ENCODE measurements at places on chromosomes 2 and 18. TPM values are rescaled to one million over a fixed set of nuclear protein-coding genes. Genes with fewer than 3 reads are reported as not detected.

Gene ATL2
- 57.7 TPM for total RNA-seq

Gene CXCR4
- 140 TPM for total RNA-seq

Gene SKOR2
- total RNA-seq: not detected

Gene DUSP2
- 260 TPM for total RNA-seq

Gene SCN1A
- not detected for total RNA-seq

Gene SFT2D3
- 5.9 TPM for total RNA-seq

Gene ANKRD62
- not detected for total RNA-seq

Gene UCN
- total RNA-seq: 0.94 TPM

Gene CERKL
- not detected for total RNA-seq

Gene OR6B2
- total RNA-seq: not detected

Gene LYPD6
- total RNA-seq: not detected

DNA sequence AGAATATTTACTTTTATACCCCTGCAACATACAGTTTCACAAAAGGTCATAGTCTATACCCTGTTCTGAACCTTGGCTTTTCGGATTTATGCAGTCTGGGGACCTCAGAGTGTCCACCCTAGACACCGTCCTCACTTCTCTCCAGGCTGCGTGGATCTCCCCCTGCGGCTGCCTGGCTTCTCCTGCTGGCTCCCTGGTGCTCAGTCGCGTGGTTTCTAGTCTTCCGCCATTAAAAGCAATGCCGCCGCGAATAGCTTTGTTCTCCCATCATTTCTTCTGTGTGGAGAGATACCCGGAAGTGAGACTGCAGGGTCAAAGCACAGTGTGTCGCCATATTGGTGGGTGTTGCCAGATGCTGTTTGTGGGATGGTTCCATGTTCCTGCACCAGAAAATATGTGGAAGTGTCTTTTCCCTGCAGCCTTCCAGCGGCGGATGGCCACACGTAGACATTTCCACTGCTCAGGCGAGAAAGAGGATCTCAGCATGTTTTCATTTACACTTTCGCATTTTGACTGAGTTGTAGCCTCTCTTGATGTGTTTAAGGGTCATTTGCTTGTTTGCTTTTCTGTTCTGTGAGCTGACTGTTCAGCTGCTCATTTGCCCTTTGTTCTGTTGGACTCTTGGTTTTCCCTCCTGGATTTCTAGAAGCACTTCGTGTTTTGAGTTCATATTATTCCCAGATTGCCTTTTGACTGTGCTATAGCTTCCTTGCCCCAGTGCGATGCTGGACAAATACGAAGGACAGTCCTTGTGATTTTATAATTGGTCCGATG is 22.9 kb upstream of the ASB1 start:
- no peak for DNase-seq
- no peaks in the 10 kb centered on the region for H3K36me3 ChIP-seq
- H3K4me3 ChIP-seq: no peak overlapping the region
- no peaks in the 10 kb centered on the region for H3K4me1 ChIP-seq

- no peak for DNase-seq
- no peak overlapping the region for H3K4me3 ChIP-seq
- H3K27ac ChIP-seq: no peak overlapping the region
- no peaks in the 10 kb centered on the region for H3K36me3 ChIP-seq
- no peaks in the 10 kb centered on the region for H3K27me3 ChIP-seq
- H3K4me1 ChIP-seq: no peaks in the 10 kb centered on the region
Observed at GRCh38 chr2:146587291-146587713, 1257.5 kb upstream of the ACVR2A start.

DNA sequence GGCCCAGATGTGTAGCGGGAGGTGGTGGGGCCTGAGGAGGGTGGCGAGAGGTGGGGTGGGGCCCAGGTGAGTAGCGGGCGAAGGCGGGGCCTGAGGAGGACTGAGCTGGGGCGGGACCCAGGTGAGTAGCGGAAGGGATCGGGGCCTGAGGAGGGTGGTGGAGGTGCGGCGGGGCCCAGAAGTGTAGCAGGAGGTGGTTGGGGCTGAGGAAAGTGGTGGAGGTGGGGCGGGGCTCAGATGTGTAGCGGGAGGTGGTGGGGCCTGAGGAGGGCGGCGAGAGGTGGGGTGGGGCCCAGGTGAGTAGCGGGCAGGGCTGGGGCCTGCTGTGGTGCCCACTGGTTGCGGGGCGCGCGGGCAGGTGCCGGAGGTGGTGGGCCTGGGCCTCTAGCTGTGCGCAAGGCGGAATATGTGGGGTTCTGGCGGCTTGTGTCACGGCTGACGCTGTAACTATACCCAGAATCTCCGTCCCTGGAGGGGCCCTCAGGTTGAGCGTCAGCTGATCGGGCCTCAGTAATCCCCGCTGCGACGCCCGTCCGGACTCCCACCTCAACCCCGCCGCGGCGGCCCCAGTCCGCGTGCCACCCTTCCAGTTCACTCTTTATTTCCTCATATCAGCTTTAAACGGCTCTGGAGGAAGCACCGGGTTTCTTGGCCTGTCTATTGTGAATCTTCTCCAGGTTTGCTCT is 866 bp upstream of the SF3B6 start:
- H3K4me3 ChIP-seq: peak overlapping the region; percentile 97
- peaks cover 26% of the 10 kb centered on the region for H3K36me3 ChIP-seq
- H3K27ac ChIP-seq: peak overlapping the region; percentile 65
- DNase-seq: no peak
- no peaks in the 10 kb centered on the region for H3K27me3 ChIP-seq

- no peak for DNase-seq
- peak overlapping the region; percentile 94 for H3K4me3 ChIP-seq
- H3K27ac ChIP-seq: peak overlapping the region; percentile 98
- no peaks in the 10 kb centered on the region for H3K27me3 ChIP-seq
- H3K36me3 ChIP-seq: peaks cover 51% of the 10 kb centered on the region
- peaks cover 46% of the 10 kb centered on the region for H3K4me1 ChIP-seq
Observed at GRCh38 chr2:135984199-135985017, 1.0 kb downstream of the DARS1 start.

GRCh38 chr2:54575379-54575888 is 119.3 kb downstream of the SPTBN1 start:
- H3K27me3 ChIP-seq: no peaks in the 10 kb centered on the region
- peaks cover 91% of the 10 kb centered on the region for H3K4me1 ChIP-seq
- DNase-seq: no peak
- peak overlapping the region; percentile 72 for H3K4me3 ChIP-seq

DNA sequence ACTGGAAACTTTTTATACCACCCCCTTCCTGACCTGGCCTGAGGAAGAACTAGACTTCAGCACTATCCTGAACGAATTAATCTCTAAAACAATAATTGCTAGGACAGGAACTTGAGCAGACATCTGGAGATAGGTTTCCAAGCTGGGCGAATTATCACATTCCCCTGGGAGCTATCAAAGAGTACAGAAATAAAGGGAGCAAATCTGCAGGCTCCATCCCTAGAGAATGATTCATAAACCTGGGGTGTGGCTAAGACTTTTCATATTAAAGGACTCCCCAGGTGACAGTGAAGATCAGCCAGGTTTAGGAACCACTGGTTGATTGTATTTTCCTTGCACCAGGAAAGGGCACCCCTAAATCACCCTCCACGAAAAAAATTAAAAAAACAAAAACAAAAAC is 105.6 kb upstream of the NOL4 start:
- H3K27ac ChIP-seq: no peak overlapping the region
- no peak overlapping the region for H3K4me3 ChIP-seq
- no peaks in the 10 kb centered on the region for H3K4me1 ChIP-seq
- no peaks in the 10 kb centered on the region for H3K36me3 ChIP-seq
- H3K27me3 ChIP-seq: no peaks in the 10 kb centered on the region
- no peak for DNase-seq

- H3K4me1 ChIP-seq: peaks cover 53% of the 10 kb centered on the region
- no peak for DNase-seq
- no peak overlapping the region for H3K4me3 ChIP-seq
- H3K36me3 ChIP-seq: peaks cover 66% of the 10 kb centered on the region
Observed at GRCh38 chr18:2602844-2603243, 31.5 kb downstream of the NDC80 start.

DNA sequence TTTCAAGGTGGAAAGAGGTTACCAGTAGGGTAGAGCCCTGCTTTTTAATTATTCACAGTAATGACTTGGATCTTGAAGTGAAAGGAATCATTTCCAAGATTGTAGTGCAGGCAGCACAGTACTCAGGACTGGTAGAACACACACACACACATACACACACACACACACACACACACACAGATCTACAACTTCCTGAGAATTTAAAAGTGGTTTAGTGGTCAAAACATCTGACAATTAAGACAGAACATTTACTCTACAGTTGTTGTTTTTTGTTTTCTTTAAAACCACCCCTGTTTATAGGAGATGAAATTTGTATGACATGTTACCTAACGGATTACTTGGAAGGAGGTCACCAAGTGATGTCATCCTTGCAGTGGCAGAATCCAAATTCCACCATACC is 146.7 kb upstream of the VRK2 start:
- H3K36me3 ChIP-seq: no peaks in the 10 kb centered on the region
- no peak overlapping the region for H3K4me3 ChIP-seq
- peaks cover 4% of the 10 kb centered on the region for H3K27me3 ChIP-seq
- DNase-seq: no peak
- H3K4me1 ChIP-seq: no peaks in the 10 kb centered on the region

GRCh38 chr2:233210843-233211547 is 40.5 kb upstream of the ATG16L1 start:
- H3K4me1 ChIP-seq: peaks cover 4% of the 10 kb centered on the region
- H3K27ac ChIP-seq: no peak overlapping the region
- H3K36me3 ChIP-seq: peaks cover 14% of the 10 kb centered on the region

- H3K36me3 ChIP-seq: no peaks in the 10 kb centered on the region
- no peaks in the 10 kb centered on the region for H3K4me1 ChIP-seq
- DNase-seq: no peak
- H3K27ac ChIP-seq: no peak overlapping the region
Observed at GRCh38 chr2:205934443-205934842, 151.5 kb downstream of the INO80D start.

DNA sequence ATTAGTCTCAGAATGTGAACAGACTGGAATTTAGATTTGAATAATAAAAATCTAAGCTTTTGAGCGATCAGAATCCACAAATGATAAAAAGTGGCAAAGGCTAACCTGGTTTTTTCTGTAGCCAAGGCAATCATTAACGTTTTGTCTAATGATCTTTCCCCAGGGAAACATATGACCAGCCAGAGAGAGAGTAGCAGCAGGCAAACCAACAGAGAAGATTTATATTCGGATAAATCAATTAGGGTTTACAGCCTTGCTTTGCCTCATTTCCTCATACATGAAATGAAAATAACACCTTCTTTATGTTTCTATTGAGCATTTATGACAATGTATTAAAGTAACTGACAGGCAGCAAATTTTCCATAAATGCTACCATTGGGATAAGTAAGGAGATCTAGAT is 14.5 kb downstream of the TIA1 start:
- H3K27me3 ChIP-seq: no peaks in the 10 kb centered on the region
- DNase-seq: no peak
- H3K27ac ChIP-seq: no peak overlapping the region
- H3K4me3 ChIP-seq: no peak overlapping the region
- peaks cover 46% of the 10 kb centered on the region for H3K36me3 ChIP-seq
- no peaks in the 10 kb centered on the region for H3K4me1 ChIP-seq

- DNase-seq: no peak
- no peaks in the 10 kb centered on the region for H3K36me3 ChIP-seq
- H3K4me3 ChIP-seq: no peak overlapping the region
- H3K4me1 ChIP-seq: no peaks in the 10 kb centered on the region
Observed at GRCh38 chr2:229231328-229231868, 39.7 kb downstream of the PID1 start.

DNA sequence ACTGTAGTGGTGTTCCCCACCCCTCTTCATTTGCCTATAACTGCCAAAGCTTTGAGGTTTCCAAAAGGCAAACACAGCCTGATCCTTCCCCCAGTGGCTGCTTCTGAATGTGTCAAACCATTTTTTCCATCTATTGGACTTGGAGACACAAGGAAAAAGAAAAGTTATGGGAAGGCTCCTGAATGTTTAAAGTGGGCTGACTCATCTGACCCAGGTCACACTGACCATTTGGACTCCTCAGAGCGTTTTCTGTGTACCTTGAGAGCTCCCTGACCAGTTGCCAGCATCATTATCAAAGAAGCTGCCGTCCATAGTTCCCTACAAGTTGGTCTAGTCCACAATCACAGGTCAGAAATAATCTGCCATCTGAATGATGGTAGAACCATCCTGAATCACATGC is 123.4 kb upstream of the COL3A1 start:
- no peak overlapping the region for H3K27ac ChIP-seq
- H3K27me3 ChIP-seq: no peaks in the 10 kb centered on the region
- no peaks in the 10 kb centered on the region for H3K36me3 ChIP-seq

- H3K27ac ChIP-seq: no peak overlapping the region
- no peaks in the 10 kb centered on the region for H3K36me3 ChIP-seq
- H3K4me3 ChIP-seq: no peak overlapping the region
- no peak for DNase-seq
Observed at GRCh38 chr18:22060361-22060760, 109.0 kb upstream of the GATA6 start.

DNA sequence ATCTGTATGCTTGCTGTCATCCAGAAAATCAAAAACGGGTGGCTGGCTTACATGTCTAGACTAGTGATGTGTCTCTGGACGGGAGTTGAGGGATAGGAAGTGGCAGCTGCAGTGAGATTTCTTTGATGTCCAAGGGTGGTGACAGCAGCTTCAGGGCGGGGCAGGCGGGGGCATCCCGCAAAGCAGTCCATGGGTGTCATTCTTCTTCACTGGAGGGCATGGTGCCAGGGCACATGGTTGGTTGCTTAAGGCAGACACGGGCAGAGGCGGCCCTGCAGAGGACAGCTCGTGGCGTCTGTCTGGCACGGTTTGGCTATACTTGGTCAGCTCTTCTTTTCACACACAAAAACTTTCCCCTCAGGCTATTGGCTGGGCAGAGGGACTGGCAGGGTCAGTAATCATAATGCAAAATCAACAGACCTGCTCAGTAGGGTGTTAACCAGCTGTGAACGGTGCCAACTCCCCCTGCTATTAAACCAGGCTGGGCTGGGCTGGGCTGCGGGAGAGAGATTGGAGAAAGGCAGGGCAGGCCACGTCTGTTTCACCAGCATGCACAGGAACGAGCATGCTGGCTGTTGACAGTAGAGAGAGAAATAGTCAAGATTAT is 63.7 kb downstream of the COL4A3 start:
- H3K36me3 ChIP-seq: no peaks in the 10 kb centered on the region
- no peak for DNase-seq
- H3K27ac ChIP-seq: no peak overlapping the region
- H3K27me3 ChIP-seq: peaks cover 3% of the 10 kb centered on the region
- H3K4me3 ChIP-seq: no peak overlapping the region

- peak overlapping the region; percentile 93 for H3K4me3 ChIP-seq
- H3K27me3 ChIP-seq: peaks cover 1% of the 10 kb centered on the region
- H3K36me3 ChIP-seq: peaks cover 47% of the 10 kb centered on the region
- DNase-seq: peak; percentile 75
Observed at GRCh38 chr18:74498712-74499627, 2.8 kb downstream of the CNDP2 start.

DNA sequence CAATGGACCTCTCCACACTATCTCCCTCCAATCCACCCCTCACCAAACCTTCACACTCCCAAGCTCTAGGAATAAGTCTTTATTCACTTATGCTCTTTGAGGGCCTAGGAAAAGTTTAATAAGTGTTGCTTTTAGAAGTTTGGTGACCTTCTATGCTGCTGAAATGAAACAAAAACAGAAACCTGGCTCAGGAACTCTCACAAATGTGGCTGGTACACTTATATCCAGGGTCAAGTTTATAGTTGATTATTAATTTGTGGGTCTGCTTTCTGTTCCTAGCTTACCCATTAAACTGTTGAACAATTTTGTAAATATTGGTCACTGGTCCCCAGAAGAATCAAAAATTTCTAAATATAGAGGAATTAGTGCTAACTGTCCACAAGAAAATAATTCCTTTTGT is 14.2 kb upstream of the ANKRD44 start:
- H3K4me1 ChIP-seq: peaks cover 64% of the 10 kb centered on the region
- no peaks in the 10 kb centered on the region for H3K27me3 ChIP-seq
- peaks cover 4% of the 10 kb centered on the region for H3K36me3 ChIP-seq
- peak overlapping the region; percentile 83 for H3K27ac ChIP-seq
- peak overlapping the region; percentile 31 for H3K4me3 ChIP-seq
